Activated T-helper 2 cell treated with anti-CD3 and anti-CD28 coated beads, Interferon-gamma antibody, Interleukin-2, Interleukin-4, amounts not matched to agents 10 μg/mL and 5 μg/mL and 100 μg/mL, durations not matched to agents 14 hours and 24 hours and 36 hours (primary cell): ENCODE measurements at places on chromosomes 11 and 22. TPM values are rescaled to one million over a fixed set of nuclear protein-coding genes. Genes with fewer than 3 reads are reported as not detected.

The CD248 gene
- total RNA-seq: not detected in 2 replicates

The LYVE1 gene
- total RNA-seq: not detected in 2 replicates

The OR6M1 gene
- not detected in 2 replicates for total RNA-seq

The SDF2L1 gene
- 95.6 and 97.9 TPM in 2 replicates for total RNA-seq

The F2 gene
- 0.11 TPM in 1 of 2 replicates, not detected in the other for total RNA-seq

The CPT1B gene
- 68.2 and 74.3 TPM in 2 replicates for total RNA-seq

The GRIK4 gene
- total RNA-seq: not detected in 2 replicates

The PRG3 gene
- not detected in 2 replicates for total RNA-seq

The OR51B4 gene
- total RNA-seq: not detected in 2 replicates
